Neural crest cell (in vitro differentiated cells): ENCODE measurements at places on chromosomes 16 and 17.

GRCh38 chr17:83174362-83175118 lies 95.1 kb downstream of the METRNL start:
- no peaks in the 10 kb centered on the region for H3K36me3 ChIP-seq
- no peaks in the 10 kb centered on the region for H3K27me3 ChIP-seq
- H3K4me3 ChIP-seq, result no peak overlapping the region
- peaks cover 11% of the 10 kb centered on the region for H3K4me1 ChIP-seq
- no peak overlapping the region for H3K27ac ChIP-seq
- DNase-seq, result no peak

- H3K36me3 ChIP-seq, result peaks cover 24% of the 10 kb centered on the region
- DNase-seq, result no peak
- no peak overlapping the region for H3K4me3 ChIP-seq
- H3K27me3 ChIP-seq, result no peaks in the 10 kb centered on the region
Measured at GRCh38 chr17:16091773-16092172, 92.1 kb downstream of the TTC19 start.

DNA sequence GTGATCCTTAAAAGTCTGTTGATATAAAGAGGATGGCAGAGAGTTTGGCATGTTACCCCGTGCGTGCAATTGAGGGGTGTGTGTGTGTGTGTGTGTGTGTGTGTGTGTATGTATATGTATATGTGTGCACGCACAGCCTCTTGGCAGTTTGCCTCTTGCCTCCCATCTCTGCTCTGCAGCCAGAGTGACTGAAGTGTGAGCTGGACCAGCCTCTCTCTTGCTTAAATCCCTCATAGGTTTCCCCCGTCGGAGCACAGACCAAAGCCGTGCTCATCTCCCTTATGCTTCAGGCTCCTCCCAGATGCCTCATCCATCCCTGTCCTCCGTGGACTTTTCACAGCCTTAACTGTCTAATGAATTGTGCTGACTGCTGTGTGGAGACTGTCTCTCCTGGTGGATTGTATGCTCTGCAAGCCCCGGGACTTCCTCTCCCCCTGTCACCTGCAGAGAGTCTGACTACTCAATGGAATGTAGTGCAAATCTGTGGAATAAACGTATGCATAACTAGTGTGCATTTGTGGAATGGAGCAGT lies 413.5 kb downstream of the CPPED1 start:
- no peak overlapping the region for H3K4me3 ChIP-seq
- H3K4me1 ChIP-seq, result peaks cover 4% of the 10 kb centered on the region
- no peaks in the 10 kb centered on the region for H3K27me3 ChIP-seq
- no peaks in the 10 kb centered on the region for H3K36me3 ChIP-seq

- DNase-seq, result no peak
- H3K36me3 ChIP-seq, result no peaks in the 10 kb centered on the region
- H3K4me3 ChIP-seq, result peak overlapping the region; percentile 97
- no peaks in the 10 kb centered on the region for H3K27me3 ChIP-seq
- H3K4me1 ChIP-seq, result peaks cover 21% of the 10 kb centered on the region
Measured at GRCh38 chr17:60676758-60677307, 818 bp upstream of the BCAS3 start.

- no peak for DNase-seq
- no peak overlapping the region for H3K4me3 ChIP-seq
- H3K36me3 ChIP-seq, result no peaks in the 10 kb centered on the region
- H3K27ac ChIP-seq, result no peak overlapping the region
- H3K27me3 ChIP-seq, result no peaks in the 10 kb centered on the region
Measured at GRCh38 chr16:58264961-58265479, 29.8 kb downstream of the PRSS54 start.
